ENCODE measurements at places on chromosomes 12 and 14. TPM values are rescaled to one million over a fixed set of nuclear protein-coding genes. Genes with fewer than 3 reads are reported as not detected.

DNA sequence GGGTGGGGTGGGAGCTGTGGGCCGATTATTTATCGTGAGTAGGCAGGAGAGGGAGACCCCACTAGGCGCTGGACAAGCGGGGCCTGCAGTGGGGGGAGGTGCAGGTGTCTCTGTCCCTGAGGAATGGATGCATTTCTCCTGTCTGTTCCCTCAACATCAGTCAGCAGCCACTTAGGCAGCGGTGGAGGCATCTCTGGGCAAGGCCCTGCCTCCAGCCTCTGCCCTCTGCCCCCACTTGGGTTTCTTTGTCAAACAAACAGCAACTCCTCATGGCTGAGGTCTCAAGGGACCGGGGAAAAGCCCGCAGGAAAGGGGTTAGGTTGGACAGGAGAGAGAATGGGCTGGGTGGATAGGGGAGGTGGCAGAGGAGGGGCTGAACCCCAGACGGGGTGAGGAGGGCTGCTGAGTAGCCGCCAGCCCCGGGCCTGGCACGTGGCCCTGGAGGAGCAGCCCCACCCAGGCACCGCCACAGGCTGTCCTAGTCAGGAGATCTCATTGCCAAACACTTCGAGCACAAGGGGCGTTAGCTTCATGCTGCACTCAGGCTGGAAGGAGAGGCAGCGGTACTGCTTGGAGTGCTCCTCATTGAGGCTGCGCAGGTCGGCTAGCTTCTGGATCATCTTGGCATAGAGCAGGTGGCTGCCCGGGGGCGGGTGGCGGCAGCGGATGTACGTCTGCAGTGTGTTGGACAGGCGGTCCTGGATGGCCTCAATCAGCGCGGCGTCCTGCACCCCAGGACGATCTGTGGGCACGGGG is 24.7 kb upstream of the HDAC7 start:
- no peak for DNase-seq

DNA sequence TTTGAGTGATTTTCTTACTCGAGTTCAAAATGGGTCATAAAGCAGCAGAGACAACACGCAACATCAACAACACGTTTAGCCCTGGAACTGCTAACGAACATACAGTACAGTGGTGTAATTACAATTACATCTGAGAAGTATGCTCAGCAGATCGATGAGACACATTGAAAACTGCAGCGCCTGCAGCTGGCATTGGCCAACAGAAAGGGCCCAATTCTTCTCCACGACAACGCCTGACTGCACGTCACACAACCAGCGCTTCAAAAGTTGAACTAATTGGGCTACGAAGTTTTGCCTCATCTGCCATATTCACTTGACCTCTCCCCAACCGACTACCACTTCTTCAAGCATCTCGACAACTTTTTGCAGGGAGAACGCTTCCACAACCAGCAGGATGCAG is 145.6 kb downstream of the SCARB1 start:
- no peak for DNase-seq

- no peak for DNase-seq
Observed at GRCh38 chr12:113002676-113003075, 24.4 kb downstream of the OAS2 start.

GRCh38 chr12:111268738-111269572 is 99.9 kb downstream of the PHETA1 start:
- no peak for DNase-seq

DNA sequence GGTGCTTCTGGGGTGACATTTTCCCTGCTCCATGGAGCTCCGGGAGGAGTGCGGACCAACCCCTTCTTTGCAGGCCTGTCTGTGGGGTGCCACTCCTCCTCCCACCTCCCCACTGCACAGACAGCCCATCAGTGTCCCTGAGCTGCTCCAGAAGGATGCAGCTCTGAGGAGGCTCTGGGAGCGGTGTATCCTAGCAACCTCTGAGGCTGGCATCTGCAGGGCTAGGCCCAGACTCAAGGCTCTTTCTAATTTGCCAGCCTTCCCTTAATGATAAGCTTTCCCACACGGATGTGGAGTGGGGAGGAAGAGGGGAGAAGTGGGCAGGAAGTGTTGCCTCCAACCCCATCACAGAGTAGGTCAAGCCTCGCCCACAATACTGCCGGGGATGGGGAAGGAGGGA is 59.7 kb downstream of the CALM1 start:
- no peak for DNase-seq

DNA sequence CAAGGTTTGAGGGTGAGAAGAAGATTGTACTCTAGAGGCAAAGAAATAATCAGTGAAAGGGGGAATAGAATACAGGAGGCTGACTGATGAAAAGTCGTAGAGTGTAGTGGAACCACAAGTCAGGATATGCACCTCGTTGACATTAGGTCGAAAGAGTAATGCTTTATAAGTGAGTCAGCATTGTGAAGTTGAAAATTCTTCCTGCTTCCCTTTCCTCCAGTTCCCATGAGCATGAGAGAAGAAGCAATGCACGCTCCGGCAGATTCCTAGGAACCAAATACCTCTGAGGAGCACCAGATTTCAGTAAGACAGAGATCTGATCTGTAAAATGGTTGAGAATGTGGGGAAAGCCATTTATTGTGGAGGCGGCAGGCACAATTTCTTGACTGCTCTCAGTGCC is 16.5 kb downstream of the CCER1 start:
- DNase-seq, result no peak

DNA sequence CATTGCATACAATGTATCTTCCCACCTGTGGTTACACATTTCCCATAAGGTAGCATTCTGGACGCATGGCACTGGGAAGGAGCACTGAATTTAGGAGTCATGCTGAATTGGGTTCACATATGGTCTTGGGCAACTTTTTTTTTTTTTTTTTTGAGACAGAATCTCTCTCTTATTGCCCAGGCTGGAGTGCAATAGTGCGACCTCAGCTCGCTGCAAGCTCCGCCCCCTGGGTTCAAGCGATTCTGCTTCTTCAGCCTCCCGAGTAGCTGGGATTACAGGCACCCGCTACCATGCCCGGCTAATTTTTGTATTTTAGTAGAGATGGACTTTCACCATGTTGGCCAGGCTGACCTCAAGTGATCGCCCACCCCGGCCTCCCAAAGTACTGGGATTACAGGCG is 13.3 kb downstream of the DIP2B start:
- DNase-seq, result no peak

GRCh38 chr12:39095636-39096330 is 190.4 kb upstream of the CPNE8 start:
- no peak for DNase-seq

The ANP32D gene
- total RNA-seq, result not detected

The MMP19 gene
- total RNA-seq, result 18.2 TPM

The LRRC10 gene
- total RNA-seq, result 0.10 TPM

The TSPAN11 gene
- 10.0 TPM for total RNA-seq

The CFAP54 gene
- total RNA-seq, result 1.8 TPM

The EIF4B gene
- total RNA-seq, result 677 TPM

The PRKAG1 gene
- total RNA-seq, result 33.2 TPM
